Activated CD4-positive, alpha-beta T cell treated with anti-CD3 and anti-CD28 coated beads, Interleukin-2, amount 50 U/mL, for 24 hours (primary cell): ENCODE measurements at places on chromosomes 6 and 20.

- DNase-seq, result no peak
These were observed 2.8 kb upstream of the BTN3A3 start for GRCh38 chr6:26437550-26437949.

GRCh38 chr6:160010067-160010466, 41.2 kb downstream of the IGF2R start:
- DNase-seq, result no peak

DNA sequence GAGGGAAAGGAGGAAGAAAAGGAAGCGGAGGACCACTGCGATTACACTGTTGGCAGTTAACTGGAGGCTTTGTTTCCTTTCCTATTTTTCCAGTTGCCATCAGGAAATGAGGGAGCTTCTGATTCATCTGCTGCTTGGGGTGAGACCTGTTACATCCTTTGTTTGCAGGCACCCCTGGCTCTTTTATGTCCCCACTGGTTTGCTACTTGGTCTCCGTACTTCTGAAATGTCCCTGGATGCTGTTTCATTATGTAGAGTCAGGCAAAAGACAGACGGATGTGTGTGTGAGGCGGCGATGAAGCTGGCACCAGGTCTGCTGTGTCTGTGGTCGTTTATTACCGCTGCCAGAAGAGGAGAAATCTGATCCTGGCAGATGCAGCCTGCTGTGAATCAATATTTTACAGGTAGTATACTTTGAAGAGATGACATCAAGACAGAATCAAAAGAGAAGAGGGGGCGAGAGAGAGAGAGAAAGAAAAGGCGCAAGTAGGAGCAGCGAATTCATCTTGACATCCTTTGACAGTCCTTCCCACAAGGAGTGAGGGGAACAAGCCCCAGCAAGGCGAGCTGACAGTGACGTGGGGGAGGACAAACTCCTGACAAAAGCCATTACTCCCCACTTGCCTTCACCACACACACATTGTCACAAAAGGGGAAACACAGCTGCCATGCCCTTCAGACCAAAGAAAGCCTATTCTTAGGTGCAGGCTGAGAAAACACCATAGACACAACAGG, 145.9 kb upstream of the FBXL4 start:
- DNase-seq, result no peak

GRCh38 chr20:23526850-23527249, 35.9 kb downstream of the CST8 start:
- no peak for DNase-seq

- DNase-seq, result no peak
These were observed 92.3 kb downstream of the CNBD2 start for GRCh38 chr20:36060676-36061075.

DNA sequence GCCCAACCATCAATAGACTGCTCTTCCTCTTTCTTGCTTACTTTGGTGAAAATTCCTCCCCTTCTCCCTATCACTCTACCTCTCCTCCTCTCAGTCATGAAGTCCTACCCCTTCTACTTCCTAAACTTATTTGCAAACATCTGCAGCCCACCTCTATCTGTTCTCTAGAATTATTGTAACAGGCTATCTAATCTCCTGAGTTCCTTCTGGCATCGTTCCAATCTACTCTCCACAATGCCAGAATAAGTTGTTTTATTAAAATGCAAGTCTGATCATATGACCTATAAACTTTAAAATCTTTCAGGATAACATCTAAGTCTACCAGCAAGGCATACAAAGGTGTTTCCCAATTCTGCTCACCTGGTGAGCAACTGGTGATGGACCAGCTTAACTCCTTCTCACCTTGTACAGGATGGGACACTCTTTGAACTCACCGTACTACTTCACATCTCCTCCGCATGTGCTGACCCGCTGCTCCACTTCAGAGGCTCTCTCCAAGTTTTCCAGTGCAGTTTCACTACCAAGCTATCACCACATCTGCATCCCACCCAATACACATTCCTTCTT, 7.9 kb downstream of the CD164 start:
- no peak for DNase-seq

GRCh38 chr20:59273739-59274357, 26.6 kb upstream of the EDN3 start:
- DNase-seq, result no peak

DNA sequence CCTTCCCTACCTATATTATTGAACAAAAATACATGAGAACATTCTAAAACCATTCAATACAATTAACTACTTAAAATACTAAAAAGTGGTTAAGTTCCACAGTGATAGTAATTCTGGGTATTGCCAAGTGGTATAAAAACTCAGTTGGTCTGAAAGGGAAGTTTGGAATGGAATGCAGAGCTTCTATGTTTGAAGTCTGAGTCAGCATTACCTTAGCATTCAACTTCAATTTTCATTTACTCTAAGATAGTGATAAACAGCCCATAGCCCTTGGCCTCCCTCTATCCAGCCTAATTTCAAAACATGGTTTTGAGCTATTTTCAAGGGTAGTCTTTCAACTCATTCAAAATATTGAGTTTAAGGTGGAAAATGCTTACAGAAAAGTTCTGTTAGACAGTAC, 140.4 kb upstream of the ASCC3 start:
- DNase-seq, result no peak

GRCh38 chr6:143040018-143040417, 20.7 kb upstream of the AIG1 start:
- DNase-seq, result no peak

GRCh38 chr20:3814928-3815495, 5.3 kb upstream of the AP5S1 start:
- DNase-seq, result no peak

GRCh38 chr6:14001329-14002012, 76.7 kb downstream of the RNF182 start:
- DNase-seq, result no peak

- no peak for DNase-seq
These were observed 141.9 kb upstream of the GJE1 start for GRCh38 chr6:141990840-141991239.

DNA sequence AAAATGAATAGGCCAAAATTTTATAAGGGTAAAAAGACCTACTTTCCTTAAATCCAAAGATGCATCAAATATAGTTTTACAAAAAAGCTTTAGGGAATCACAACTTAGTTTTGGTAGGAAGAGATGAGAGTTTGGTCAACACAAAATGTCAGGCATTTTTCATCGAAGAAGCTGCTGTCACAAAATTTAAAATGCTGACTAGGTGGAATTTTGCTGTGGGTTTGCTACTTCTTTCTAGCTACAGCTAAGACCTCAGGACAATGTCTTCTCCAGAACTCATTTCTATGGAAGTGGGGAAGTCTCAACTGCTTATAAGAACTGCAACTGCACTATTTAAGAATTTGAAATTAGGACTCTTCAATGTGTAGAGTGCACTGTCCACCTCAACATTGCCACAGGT, 351.1 kb downstream of the HAO1 start:
- DNase-seq, result no peak

DNA sequence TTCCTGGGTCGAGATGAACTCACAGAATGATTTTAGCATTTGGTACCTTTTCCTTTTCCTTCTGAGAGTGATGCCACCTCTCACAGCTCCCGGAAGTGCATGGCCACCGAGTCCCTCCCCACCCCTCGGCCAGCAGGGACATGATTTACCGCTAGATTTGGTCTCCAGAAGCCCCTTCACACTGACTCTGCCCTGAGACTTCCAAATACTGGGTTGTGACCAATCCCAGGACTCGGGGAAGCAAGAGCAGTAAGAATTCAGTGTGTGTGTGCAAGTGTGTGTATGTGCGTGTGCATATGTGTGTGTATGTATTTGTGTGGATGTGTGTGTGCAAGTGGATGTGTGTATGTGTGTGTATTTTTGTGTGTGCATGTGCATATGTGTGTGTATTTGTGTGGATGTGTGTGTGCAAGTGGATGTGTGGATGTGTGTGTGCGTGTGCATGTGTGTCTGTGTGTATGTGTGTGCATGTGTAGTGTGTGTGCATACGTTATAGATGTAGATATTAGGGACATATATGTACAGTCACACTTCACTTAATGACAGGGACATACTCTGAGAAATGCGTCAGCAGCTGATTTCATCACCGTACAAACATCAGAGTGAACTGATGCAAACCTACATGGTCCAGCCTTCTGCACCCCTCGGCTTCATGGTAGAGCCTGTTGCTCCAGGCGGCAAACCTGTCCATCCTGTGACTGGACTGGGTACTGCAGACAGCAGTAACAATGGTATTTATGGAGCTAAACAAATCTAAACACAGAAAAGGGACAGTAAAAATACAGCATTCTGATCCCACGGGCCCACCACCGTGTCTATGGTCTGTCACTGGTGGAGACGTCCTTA, 374.5 kb downstream of the TAF4 start:
- DNase-seq, result no peak

GRCh38 chr6:80006541-80006940, 2.1 kb downstream of the TTK start:
- no peak for DNase-seq

- no peak for DNase-seq
These were observed 165.8 kb upstream of the SALL4 start for GRCh38 chr20:51968151-51968550.

- DNase-seq, result no peak
These were observed 7.7 kb upstream of the MICB start for GRCh38 chr6:31490115-31490873.
